ENCODE measurements at places on chromosomes 5 and 9. TPM values are rescaled to one million over a fixed set of nuclear protein-coding genes. Genes with fewer than 3 reads are reported as not detected.

Gene LCNL1
- polyA plus RNA-seq, result not detected

Gene DMRT2
- 2.6 TPM for polyA plus RNA-seq

Gene SEMA5A
- 34.7 TPM for polyA plus RNA-seq

Gene TSC1
- 67.4 TPM for polyA plus RNA-seq

Gene IGFBPL1
- 2.0 TPM for polyA plus RNA-seq

Gene C5orf58
- 0.11 TPM for polyA plus RNA-seq

Gene HRCT1
- 0.61 TPM for polyA plus RNA-seq

Gene CCDC180
- polyA plus RNA-seq, result 27.8 TPM

Gene ANKRD31
- 0.47 TPM for polyA plus RNA-seq

Gene NDUFA8
- polyA plus RNA-seq, result 82.0 TPM

Gene PCDHA12
- polyA plus RNA-seq, result 0.11 TPM

Gene TBCA
- polyA plus RNA-seq, result 331 TPM

Gene ZNF300
- 39.1 TPM for polyA plus RNA-seq

Gene SMIM23
- 0.13 TPM for polyA plus RNA-seq

Gene CARTPT
- not detected for polyA plus RNA-seq

Gene HTR4
- 0.11 TPM for polyA plus RNA-seq

Gene FAM169A
- polyA plus RNA-seq, result 14.5 TPM

Gene C5orf15
- polyA plus RNA-seq, result 133 TPM

Gene GADD45G
- 2.9 TPM for polyA plus RNA-seq

Gene SPEF2
- polyA plus RNA-seq, result 33.9 TPM

Gene ECSCR
- polyA plus RNA-seq, result 20.3 TPM

Gene PLCXD3
- 0.43 TPM for polyA plus RNA-seq

Gene DNAI1
- 0.99 TPM for polyA plus RNA-seq

Gene NIM1K
- 0.85 TPM for polyA plus RNA-seq

Gene YTHDC2
- 28.6 TPM for polyA plus RNA-seq

Gene ISL1
- not detected for polyA plus RNA-seq

Gene PTGES
- 4.0 TPM for polyA plus RNA-seq

Gene SPATA31A3
- not detected for polyA plus RNA-seq

Measured in left renal cortex interstitium (tissue), 4 donors.